ENCODE measurements at places on chromosomes 5 and 9.
A peak's percentile ranks its signal among the peaks of the same experiment; 100 is the strongest.

DNA sequence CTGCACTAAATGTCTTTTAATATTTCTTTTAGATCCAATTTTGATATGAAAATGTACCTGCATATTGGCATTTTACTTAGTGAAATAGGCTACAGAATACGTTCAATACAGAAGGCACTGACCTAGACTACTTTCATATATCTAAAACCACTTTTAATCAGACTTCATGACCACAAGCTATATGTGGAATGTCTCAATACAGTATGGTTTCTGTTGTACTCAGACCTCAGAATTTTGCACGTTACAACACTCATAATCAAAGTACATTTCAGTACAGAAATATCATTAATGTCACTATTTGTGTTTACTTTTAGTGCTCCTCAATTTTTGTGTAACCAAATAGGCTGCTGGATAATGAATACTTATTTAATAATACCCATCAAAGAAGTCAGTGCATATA, 74.8 kb downstream of the MEF2C start:
- DNase-seq = no peak

GRCh38 chr5:129342796-129343195, 117.3 kb upstream of the ADAMTS19 start:
- DNase-seq = no peak

DNA sequence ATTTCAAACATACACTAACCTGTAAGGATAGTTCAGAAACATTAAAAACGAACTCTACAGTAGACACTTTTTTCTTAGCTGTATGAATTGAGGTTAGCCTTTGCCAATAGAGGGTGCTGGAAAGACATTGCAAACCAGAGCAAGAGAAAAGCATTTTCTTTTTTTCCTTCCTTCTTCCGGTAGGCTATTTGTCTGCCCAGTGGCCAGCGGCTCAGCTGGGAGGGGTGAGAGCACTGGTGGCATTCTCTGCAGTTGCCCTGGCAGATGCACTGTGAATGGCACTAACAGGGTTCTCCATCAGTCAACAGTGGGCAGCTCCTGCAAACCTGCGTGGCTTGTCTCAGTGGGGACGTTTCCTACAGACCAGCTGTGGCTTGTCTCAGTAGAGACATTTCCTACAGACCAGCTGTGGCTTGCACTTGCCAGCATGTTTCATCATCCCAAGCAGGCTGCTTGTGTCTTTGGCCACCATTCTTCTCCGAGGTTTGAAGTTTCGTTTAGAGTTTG, 984.5 kb upstream of the CDH18 start:
- DNase-seq = peak; percentile 22

DNA sequence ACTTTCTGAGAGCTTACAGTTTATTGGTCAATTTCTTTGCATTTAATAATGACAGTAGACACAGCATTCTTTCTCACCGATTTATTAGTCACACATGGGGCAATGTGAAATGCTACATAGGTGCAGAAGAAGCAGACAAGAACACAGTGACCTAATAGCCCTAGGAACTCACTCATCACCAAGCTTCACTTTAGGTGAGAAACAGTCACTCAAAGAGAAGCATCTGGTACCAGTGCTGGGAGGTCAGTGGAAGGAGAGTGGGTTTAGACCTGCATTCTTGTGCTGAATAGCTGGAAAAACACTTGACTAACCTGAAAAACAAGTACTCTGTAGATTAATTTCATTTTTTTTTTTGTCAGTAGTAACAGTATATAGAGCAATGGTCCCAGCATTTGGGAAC, 179.6 kb downstream of the GRIA1 start:
- DNase-seq = no peak

GRCh38 chr5:76404223-76405211, 1.4 kb downstream of the IQGAP2 start:
- no peak for DNase-seq

- no peak for DNase-seq
Observed at GRCh38 chr9:749716-750115, 91.8 kb upstream of the DMRT1 start.

GRCh38 chr9:132214027-132214622, 52.3 kb downstream of the NTNG2 start:
- DNase-seq = peak; percentile 90

DNA sequence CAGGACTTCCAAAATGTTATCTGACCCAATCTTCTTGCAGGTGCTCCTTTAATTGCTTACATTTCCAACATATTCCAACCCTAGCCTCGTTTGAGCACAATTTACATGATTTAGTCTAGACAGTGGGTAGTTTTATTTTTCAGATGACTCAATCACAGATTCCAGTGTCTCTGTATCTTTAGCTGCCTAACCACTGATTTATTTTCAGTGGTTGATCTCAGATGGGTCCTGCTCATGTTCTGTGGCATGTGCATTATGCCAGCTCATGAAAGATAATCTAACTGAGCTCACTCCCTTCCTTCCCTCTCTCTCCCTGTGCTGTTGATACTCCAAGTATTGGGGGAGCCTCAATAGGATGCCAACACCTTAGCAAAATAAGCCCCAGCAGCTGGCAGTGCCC, 106.1 kb upstream of the ICE1 start:
- no peak for DNase-seq

- DNase-seq = no peak
Observed at GRCh38 chr5:150323092-150323491, 20.4 kb upstream of the ARSI start.

DNA sequence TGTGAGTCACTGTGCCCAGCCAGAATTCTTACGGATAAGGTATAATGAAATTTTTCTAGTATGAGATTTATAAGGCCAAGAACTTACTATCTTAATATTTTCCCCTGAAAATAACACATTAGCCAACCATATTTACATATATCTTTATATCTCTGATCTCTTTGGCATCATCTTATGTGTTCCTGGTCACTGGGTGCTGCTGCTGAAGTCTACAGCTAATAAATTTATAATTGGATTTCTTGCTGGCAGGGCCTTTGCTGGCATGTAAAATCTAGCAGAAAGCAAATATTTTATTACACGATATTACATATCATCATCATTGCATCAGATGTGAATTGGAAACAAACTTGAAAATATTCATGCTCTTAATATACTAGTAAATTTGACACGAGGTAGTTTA, 590.7 kb downstream of the ANXA1 start:
- DNase-seq = no peak

- DNase-seq = no peak
Observed at GRCh38 chr9:126043681-126044080, 282.9 kb upstream of the MVB12B start.

- DNase-seq = no peak
Observed at GRCh38 chr9:69923972-69924371, 103.4 kb downstream of the CFAP95 start.

DNA sequence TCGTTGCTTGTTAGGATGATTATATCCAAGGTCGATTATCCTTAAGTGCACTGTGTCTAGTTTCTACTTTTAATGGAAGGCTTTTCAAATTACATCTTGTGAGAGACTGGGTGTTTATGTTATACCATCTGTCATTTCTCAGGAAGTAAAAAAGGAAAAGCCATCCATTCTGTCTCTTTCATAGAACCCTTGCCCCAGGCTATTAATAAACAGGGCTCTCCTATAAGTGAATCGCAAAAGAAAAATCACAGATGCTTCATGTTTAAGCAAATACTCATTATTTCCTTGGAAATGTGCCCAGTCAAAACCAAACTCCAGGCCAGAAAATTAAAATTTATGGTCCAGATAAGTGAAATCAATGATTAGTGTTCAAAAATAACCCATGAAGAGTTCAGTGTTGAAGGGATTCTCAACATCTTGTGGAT, 58.1 kb downstream of the STARD4 start:
- DNase-seq = no peak

- DNase-seq = no peak
Observed at GRCh38 chr5:18772475-18772874, 1138.2 kb downstream of the TAF11L14 start.

DNA sequence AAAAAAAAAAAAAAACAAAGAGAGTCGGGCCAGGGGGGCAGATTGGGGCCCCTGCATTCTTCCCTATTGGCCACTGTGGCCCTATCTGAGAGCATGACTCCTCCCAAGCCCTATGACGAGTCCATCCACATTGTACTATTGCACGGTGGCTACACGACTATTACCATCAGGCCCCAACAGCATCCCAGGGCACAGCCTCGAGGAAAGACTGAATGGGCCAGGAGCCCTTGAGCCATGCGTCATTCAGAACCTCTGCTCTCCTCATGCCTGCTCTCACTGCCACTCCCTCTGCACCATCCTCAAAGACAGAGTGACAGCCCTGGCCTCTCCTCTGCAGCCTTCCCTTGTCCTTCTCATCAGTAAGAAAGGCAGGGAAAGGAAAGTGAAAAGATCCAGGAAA, 20.2 kb upstream of the ORM1 start:
- no peak for DNase-seq

- no peak for DNase-seq
Observed at GRCh38 chr5:82221020-82221419, 57.1 kb downstream of the RPS23 start.

DNA sequence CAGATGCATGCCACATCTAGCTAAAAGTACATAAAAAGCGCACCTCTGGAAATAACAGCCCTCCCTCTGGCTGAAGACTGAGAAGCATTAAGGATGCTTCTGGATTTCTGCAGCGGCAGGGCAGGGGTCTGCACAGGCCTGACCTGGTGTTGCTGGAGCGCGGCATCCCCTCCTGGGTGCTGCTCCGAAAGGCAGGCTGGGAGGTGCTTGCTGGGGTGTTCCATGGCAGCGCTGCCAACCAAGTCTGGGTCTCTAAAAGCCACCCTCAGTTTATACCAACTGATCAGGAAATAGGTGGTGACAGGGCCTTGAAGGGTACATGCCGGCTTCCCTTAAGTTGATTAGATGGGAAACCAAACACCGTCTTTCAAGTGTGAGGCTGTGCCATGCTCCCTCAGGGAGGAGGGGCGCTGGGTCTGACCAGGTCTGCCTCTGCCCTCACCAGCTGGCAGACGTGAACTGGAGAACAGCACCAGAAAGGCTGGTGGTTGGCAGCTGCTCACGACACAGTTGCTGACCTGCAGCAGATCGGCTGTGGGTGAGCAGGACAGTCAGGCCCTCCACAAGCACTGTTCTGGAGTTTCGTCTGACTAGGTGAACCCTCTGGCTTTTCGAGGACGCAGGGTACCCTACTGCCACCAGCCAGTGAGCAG, 81.6 kb downstream of the DAP start:
- DNase-seq = no peak

- no peak for DNase-seq
Observed at GRCh38 chr9:32291370-32291769, 93.1 kb upstream of the ACO1 start.

- no peak for DNase-seq
Observed at GRCh38 chr5:116076496-116076895, 8.3 kb upstream of the COMMD10 start.

GRCh38 chr9:72154468-72155285, 5.4 kb downstream of the GDA start:
- no peak for DNase-seq

DNA sequence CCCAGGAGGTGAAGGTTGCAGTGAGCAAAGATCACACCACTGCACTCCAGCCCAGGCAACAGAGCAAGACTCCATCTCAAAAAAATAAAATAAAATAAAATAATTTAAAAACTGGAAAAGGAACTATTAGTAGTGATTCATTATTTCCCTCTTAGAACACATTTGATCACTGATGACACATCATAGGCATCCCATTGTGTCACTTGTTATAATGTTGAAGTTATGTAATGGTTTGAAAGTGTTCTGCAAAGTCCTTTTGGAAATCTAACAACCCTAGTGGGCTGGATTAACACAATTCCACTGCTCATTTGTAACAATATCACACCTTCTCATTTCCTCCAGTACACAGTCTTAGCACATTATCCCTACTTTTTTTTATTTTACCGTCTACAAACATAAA, 81.8 kb upstream of the LMNB1 start:
- no peak for DNase-seq

- no peak for DNase-seq
Observed at GRCh38 chr9:111621895-111622480, 9.1 kb upstream of the DNAJC25 start.

GRCh38 chr5:8700671-8701070, 831.7 kb downstream of the MTRR start:
- no peak for DNase-seq

DNA sequence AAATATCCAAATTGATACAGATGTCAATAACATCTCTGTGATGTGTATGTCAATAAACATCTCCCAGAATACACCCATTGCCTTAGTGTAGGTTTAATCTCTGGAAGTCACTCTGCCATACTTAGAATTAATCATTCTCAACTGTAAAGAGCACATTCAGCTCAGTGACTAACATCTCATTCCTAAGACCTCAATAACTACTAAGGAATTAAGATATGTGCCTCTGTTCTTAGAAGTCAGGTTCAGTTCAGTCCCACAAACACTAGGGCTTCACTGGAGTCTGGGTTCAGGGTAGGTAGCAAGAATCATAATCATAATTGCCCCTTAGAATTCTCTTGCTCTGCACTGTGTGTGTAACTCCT, 31.7 kb downstream of the UGCG start:
- no peak for DNase-seq

DNA sequence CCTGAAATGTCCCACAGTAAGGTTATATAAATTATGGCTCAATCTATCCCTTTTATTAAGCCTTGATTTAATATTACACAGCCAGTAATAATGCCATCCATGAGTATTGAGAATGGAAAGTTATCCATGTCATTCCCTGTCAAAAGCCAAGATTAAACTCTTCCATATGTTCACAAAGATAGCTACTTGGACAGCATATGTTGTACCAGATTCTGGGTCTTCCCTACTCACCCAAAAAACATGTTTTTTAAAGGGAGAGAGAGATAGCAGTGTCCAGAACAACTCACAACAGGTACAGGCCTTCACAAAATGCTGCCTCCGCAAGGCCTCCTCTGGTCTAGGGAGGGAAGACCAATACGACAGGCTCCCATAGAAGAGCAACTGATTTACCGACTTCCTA, 15.4 kb downstream of the CDK5RAP2 start:
- DNase-seq = no peak

GRCh38 chr5:111347021-111347420, 122.8 kb downstream of the CAMK4 start:
- no peak for DNase-seq

- DNase-seq = no peak
Observed at GRCh38 chr5:652773-653350, 40.3 kb downstream of the TPPP start.

GRCh38 chr5:6710551-6711318, 2.5 kb upstream of the TENT4A start:
- no peak for DNase-seq

- no peak for DNase-seq
Observed at GRCh38 chr9:95132366-95133324, 184.9 kb downstream of the FANCC start.

- no peak for DNase-seq
Observed at GRCh38 chr5:178688551-178688950, 41.9 kb downstream of the ZNF354A start.

DNA sequence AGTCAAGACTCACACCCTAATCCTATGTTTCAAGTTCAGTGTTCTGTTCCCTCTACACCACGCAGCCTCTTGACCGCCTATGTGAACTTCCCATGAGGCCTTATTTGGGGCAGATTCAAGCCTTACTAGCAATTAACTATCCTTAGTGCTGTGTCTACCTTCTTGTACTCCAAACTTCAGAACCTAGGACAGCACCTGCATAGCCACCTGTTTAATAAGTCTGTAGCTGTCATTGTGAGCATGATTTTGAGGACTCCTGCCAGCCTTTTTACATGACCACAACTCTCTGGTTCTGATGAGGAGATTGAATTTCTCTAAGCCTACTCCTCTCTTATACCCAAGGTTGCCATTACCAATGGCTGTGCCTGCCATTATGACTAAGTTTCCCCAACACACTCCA, 50.8 kb upstream of the PCSK1 start:
- DNase-seq = no peak

GRCh38 chr5:39716532-39717028, 291.8 kb upstream of the DAB2 start:
- no peak for DNase-seq

Data from substantia nigra (tissue), 51 donors.